Mesendoderm (in vitro differentiated cells): ENCODE measurements at places on chromosomes 3 and 15.

DNA sequence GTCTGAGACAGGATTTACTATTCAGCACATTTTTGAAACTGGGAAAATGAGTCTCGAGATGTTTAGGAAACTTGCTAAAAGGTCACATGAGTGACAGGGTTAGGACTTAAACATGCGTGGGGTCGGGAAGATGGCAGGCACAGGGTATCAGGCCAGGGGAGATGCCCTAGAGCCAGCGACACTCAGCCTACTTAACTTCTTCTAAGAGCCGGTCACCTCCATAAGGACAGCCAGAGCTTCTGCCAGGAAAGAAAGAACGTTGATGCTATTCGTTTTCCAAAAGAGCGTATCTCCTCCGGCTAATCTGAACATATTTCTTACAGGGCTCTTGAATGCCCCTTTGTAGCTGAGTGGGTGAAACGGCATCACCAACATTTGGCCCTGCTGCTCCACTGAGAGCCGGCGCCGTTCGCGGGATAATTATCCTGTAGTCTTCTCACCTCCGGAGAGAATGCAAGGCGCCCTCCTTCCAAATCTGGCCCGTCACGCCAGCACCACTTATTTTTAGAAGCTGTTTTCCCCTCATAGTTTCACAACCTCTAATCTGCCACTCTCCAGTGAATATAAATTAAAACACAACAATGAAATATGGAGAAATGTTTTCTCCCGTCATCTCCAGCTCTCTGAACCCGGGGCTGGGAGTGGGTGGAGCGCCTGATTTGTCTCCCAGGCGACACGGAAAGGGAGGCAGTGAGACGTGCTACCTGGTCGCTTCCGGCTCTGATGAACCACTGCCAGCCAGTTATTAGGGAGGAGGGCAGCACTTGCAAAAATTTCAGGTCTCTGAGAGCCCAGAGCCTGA is 58.5 kb downstream of the LIPC start:
- no peak for DNase-seq

- DNase-seq = no peak
Observed at GRCh38 chr15:74994236-74994635, 1.1 kb upstream of the SCAMP5 start.

DNA sequence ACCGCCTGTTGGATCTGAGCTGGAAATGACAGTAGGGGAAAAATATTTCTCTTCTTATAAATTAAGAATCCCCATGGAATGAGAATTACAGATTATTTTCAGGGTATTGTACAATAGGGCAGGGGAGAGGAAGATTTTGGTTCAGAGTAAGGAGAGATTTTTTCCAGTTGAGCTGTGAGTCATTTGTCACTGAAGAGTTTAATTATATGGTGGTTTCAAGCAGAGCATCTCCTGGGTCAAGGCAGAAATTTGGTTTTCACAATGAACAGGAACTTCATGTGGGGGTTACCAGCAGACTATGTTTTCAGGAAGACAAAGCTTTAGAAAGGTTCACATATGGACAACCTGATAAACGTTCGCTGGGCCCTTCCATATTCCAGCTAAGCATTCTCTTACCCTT is 182.8 kb upstream of the NR2E3 start:
- DNase-seq = no peak

DNA sequence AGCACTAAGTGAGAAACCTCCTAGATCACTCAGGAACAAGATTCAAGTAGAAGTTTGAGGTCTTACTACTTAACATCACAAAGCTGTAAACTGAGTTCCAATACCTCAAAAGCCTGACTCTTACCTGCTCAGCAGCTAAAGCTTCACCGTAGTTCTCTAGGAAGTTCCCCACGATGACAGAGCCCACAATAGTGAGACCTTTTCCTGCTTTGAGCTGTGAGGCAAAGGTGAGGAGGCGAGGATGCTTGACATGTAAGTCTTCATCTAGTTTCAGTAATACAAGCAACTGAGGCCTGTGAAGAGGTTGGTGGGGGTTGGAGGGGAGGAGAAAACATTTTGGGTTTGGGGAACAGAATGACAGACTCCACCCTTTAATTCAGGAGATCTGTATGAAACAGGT is 15.7 kb downstream of the EMC4 start:
- no peak for DNase-seq

GRCh38 chr15:58934114-58934447 is 602 bp upstream of the SLTM start:
- no peak for DNase-seq

DNA sequence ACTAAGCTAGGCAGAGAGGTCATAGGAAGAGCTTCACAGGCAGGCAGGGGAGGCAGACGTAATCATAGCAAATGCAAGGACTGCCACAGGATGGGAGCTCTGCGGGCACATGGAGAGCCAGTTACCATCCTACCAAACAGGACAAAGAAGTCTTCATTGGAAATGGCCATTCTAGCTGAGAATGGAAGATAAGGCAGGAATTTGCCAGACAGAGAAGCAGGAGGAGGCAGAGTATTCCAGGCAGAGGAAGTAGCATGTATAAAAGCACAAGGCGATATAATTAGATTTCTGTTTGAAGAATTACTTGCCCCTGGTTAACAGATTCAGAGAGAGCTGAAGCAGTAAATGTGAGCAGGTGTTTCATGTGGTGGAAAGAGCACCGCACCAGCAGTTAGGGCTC is 3.5 kb upstream of the SEMA5B start:
- DNase-seq = peak; percentile 85

- no peak for DNase-seq
Observed at GRCh38 chr3:115388166-115388565, 235.1 kb upstream of the GAP43 start.

DNA sequence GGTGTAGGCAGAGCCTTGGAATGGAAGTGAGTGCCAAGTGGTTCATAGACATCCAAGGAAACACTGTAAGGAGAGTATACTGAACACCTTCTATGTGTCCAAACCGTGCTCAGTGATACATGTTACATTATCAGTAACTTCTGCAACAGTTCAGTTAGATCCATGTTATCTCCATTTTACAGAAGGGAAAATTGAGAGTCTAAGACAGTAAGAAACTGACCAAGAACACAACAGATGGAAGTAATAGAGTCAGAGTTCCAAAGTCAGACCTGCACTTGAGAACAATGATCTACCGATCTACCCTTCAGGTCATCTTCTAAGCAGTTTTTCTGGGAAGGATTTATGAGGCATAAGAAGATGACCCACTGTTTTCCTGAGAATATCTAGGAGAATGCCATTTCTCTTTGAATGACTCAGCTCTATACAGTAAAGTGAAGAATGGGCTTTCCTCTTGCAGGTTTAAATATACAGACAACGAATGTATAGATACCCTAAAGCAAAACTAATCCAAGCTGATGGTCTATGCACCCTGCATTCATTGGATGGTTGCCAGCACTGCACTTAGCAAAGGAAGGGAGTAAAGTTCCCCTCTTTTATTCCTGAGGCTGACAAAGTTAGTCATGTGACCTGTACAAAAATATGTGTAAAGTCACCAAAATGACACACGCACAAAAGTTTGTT is 604.1 kb upstream of the MDFIC2 start:
- DNase-seq = no peak

- DNase-seq = no peak
Observed at GRCh38 chr3:54621184-54621583, 306.7 kb downstream of the LRTM1 start.

DNA sequence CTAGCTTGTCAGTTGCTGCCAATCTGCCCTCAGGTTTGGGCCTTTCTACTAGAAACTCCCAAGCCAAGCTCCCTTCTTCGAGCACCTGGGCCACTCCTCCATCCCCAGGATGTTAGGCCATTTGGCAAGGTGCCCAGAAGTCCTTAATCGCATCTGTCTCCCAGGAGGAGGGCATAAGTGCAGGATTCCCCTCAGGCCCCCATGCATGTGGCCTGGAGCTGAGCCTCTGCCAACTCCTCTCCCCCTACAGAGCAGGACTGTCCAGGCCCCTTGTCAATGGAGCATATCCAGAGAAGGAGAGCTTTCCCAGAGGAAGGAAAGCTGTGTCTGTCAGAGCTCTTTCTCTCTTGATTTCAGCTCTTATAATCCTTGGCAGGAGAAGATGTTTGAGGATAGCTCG is 182.6 kb upstream of the ROPN1 start:
- DNase-seq = no peak

GRCh38 chr3:127708837-127709236 is 36.1 kb downstream of the ABTB1 start:
- no peak for DNase-seq

DNA sequence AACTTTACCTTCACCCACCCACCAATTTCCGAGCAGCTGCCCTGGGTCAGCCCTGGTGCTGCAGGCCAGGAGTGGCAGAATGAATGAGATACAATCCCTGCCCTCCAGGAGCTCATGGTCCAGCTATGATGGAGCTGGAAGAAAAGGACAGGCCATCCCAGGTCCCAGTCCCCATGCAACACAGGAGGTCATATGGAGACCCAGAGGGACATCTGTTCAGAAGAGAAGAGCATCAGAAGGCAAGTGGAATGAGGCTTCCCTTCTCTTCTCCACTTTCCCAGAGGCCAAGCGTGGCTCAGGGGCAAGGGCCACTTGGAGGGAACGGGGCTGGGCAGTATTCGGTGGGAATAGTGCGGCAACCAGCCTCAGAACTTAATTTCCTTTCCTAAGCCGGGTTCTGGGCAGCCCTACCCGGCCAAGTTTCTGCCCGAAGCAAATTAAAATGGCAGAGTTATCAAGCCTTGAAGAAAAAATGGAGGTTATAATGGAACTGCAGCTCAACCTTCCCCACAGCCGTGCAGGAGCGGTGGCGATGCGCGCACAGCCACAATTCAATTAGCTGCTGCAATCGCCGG is 35.9 kb downstream of the TLE3 start:
- no peak for DNase-seq

GRCh38 chr3:154684021-154684420 is 254.0 kb upstream of the GPR149 start:
- peak; percentile 79 for DNase-seq

GRCh38 chr3:132347811-132348210 is 30.6 kb downstream of the ACP3 start:
- no peak for DNase-seq

DNA sequence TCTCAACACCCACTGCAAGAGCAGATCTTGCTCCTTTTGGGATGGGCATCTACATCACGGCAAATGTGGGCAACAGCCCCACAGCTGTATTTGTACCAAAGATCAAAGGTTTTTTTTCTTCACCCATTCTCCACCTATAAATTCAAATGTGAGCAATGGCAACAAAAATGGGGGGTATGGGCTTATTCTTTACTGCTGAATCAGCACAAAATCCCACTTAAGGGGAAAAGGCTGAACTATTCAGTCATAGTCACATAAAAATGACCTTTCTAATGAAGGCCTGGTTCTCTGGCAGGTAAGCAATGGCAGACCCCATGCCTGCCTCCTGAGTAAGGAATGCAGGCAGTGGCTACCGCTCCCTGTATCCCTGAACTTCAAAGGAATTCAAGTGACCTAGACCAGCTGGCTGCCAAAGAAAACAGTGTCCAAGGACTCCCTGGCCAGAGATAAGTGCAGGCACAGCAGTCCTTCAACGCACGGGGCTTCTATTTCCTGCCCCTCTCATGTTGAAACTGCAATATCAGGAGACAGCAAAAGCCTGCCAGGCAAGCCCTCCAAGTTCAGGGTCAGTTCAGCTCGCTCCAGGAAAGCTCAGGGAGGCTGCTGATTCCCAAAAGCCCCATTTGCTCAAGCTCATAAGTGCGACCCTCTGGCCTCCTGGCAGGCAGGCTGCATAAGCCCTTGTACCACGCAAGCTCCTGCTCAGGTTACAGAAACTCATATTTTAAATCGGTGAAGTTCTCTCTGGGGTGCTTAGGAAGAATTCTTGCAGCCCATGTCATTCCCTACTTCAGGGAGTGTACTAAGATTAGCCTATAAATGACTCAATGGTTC is 134.1 kb downstream of the PDZRN3 start:
- peak; percentile 93 for DNase-seq

DNA sequence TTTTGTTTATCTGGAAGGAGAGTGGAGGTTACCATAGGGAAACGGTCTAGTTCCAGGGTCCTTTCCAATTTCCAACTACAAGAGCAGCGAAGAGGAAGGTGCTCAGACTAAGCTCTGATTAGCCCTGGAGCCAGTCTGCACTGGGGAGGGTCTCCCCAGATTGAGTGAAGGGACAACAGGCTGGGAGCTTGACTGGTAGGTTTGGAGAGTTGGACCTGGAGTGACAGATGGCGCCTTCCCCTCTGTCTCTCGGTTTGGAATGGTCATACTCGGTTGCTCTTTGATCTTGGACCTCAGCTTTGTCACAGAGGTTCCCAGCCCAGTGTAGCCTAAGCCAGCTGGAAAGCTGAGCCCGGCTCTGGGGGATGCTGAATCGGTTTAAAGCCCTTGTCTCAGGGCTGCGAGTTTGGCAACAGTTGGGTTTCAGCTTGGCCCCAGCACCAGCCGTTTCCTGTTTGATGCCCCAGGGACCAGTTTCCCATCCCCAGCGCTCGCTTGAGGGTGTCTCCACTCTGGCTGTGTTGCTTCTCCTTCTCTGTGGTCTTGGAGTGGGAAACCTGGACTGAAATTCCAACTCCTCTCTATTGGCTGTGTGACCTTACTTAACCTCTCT is 53.1 kb upstream of the ULK4 start:
- DNase-seq = peak; percentile 55

- DNase-seq = no peak
Observed at GRCh38 chr3:100429187-100429716, 27.9 kb downstream of the LNP1 start.

- DNase-seq = no peak
Observed at GRCh38 chr15:59437142-59437816, 707 bp upstream of the FAM81A start.

DNA sequence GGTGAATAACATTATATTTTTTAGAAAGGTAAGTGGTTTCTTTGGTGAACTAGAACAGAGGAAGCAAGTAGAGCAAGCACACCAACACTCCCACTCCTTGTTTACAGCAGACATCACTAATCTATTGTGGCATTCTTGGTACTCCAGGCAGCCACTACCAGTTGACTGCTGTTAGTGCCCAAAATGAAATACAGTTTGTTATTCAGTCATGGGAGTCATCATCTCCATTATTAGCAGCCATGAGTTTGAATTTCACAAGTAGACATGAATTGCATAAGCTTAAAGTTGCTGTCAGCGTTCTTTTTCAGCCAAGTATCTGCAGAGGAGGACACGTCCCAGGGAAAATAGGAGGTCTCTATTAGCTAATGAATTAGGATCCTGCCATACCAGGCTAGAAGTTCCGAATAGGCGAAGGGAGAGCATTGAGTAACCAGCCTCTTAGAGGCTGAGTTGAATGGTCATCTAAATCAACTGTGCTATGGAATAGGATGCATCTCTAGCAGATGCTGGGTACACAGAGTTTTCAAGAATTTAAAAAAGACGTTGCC is 252.7 kb upstream of the ICE2 start:
- DNase-seq = no peak

DNA sequence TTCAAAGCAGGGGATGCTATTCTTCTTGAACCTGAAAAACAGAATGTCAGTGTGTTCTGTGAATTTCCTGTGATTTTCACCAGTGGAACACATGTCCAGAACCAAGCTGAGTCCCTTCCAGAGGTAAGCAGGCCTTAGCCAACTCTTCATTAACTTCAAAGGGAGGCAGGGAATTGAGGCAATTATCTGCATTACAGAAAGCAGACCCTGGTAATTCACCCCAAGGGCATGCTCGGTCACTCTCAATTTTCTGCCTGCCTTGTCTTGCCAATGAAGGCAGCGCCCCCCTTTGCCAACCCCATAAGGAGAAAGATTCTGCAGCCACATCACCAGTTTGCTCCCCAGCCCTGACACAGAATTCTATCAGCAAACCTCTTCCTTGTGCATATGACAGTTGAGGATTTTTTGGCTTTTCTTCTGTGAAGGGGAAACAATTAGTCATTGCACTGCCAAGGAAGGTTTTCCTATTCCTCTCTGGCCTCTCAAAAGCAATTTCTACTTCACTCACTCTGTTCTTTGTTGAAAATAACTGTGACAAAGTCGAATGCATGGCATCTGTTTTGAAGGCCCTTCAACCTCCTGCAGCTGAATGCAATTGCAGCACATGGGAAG is 85.3 kb downstream of the HHLA2 start:
- no peak for DNase-seq
